Neural crest cell (in vitro differentiated cells): ENCODE measurements at places on chromosomes 7 and 10.

- DNase-seq: no peak
These were observed 43.5 kb downstream of the VTI1A start for GRCh38 chr10:112490545-112490944.

DNA sequence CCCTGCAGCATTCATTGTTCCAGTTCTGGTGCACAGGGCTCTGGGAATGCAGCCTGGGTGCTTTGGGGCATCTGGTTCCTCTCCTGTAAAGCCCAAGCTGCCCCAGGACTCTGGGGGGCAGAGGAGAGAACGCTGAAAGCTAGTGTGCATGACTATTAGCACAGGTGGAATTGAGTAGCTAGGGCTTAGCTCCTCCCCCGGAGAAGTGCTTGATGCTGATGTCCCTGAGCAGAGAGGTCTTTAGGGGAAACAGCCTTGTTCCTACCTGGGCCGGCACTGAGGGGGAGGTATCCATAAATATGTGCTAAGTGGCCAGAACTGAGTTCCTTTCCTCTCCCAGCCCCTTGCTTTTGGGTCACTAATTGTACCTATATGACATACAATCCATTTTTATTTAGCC lies 3.9 kb downstream of the ADCY1 start:
- DNase-seq: no peak

DNA sequence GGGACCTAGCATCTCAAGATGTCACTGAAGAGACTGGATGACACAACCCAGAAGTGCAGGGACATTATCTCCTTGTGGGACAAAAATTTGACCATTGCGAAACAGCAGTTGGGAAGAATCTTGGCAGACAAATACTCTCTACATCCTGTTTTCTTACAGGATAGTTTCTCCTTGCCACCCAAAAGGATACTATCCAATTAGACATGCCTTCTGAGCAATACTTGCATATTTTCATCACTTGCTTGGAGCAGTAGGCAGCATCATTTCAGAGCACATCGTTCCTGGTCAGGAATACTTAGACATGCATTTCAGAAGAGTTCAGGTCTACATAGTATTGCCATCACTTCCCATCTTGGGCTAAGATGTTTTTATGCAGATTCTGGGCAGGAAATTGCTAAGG lies 56.8 kb downstream of the FAS start:
- no peak for DNase-seq

- no peak for DNase-seq
These were observed 245.0 kb downstream of the FOXP2 start for GRCh38 chr7:114659409-114660125.

DNA sequence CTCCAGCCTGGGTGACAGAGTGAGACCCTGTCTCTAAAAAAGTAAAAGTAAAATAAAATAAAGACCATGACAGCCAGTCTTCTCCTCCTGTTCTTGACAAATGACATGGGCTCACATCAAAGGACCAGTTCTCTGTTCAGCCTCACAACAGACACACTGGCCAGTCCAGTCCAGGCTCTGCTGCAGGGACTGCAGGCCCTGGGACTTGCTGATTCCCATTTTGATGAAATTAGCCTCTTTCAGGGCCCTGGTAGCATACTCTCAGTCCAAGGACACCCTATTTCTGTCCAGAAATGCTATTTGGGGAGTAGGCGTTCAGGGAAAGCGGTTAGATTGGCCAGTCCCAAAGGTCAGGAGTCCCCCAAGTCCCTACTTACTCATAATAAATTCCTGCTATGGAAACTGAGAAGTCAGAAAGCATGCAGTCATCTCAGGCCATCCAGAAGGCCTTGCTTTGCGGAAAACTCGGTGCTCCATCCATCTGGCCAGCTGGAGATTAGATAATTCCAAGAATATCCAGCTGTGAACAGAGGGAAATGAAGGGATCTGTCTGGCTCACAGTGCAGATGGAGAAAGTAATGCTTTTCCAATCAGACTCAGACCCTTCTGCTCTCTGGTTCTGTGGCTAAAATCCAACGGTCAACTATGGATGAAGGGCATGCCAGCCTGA lies 74.4 kb downstream of the RAB11FIP2 start:
- DNase-seq: no peak

DNA sequence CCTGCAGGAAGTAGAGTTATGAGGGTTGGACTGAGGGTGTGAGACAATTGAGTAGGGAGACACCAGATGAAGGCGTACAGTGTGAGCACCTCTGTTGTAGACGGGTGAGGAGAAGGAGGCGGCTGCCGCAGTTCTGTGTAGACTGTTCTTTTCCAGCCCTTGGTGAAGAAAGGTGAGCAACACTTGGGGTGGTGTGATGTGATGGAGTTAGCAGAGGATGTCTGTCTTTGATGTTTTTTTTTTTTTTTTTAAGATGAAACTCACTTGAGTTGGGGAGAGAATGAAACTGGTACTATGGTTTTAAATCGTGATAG lies 42.8 kb upstream of the RNF216 start:
- DNase-seq: no peak

GRCh38 chr7:73521636-73522104 lies 423 bp downstream of the BAZ1B start:
- no peak for DNase-seq

DNA sequence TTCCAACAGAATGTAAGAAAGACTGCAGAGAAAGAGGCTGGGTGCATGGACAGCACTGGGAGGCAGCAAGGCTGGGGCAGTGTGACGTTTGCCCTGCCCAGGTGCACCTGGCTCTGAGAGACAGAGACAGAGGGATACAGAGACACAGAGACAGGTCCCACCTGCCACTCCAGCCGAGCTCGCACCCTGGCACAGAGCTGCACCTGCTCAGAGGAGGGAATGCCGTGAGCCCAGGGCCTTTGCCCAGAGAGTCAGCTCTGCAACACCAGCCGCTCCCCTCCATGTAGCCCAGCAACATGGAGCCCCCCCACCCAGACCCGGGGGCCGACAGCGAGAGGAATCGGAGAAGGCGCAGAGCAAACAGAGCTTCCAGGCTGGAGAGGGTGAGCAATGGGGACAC lies 35.3 kb upstream of the PROSER2 start:
- DNase-seq: no peak

DNA sequence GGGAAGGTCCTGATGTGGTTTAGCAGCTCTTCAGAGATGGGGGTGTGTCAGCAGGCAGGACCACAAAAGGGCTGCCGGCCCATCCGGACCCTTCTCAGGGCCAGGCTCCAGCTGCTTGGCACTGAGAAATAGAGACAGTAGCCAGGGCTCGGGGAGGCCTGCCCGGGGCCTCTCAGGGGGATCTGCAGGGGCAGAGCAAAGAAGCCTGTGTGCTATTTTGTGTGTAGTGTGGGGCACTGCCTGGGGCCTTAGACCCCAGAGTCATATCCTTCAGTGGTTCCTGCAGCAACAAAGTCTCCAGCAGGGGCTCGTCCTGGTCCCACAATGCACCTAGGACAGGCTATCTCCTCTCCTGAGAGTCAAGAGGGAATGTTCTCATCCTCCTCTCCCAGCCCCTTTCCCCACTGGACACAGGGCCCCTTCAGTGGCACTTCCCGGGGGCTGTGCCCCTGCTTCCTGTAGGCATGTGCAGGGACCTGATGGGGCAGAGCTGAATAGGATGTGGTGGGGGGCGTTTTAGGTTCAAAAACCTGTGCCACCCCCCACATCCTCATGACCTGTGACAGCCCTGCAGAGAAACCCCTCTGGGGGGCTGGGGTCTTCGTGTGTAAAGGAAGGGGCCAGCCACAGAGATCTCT lies 159.5 kb upstream of the RHEB start:
- no peak for DNase-seq

GRCh38 chr7:46830-47140 lies 145.6 kb upstream of the FAM20C start:
- DNase-seq: no peak

- DNase-seq: no peak
These were observed 57.8 kb downstream of the EVX1 start for GRCh38 chr7:27300421-27300820.

- no peak for DNase-seq
These were observed 102.8 kb downstream of the TACC2 start for GRCh38 chr10:122091722-122092121.

DNA sequence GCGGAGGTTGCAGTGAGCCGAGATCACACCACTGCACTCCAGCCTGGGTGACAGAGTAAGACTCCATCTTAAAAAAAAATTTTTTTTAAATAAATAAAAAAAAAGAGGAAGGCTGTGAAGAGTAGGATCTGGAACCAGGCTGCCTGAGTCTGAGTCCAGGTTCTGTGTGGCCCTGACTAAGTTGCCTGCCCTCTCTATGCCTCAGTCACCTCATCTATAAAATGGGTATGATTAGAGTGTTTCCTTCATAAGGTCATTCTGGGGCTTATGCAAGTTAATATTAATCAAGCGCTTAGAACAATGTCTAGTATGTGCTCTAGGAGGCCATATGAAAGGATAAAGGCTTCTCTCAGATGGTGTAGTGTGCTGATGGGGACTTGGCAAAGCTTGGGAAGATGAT lies 12.3 kb downstream of the COL26A1 start:
- no peak for DNase-seq

GRCh38 chr7:69599286-69599954 lies 1.1 kb downstream of the AUTS2 start:
- DNase-seq: peak; percentile 42

DNA sequence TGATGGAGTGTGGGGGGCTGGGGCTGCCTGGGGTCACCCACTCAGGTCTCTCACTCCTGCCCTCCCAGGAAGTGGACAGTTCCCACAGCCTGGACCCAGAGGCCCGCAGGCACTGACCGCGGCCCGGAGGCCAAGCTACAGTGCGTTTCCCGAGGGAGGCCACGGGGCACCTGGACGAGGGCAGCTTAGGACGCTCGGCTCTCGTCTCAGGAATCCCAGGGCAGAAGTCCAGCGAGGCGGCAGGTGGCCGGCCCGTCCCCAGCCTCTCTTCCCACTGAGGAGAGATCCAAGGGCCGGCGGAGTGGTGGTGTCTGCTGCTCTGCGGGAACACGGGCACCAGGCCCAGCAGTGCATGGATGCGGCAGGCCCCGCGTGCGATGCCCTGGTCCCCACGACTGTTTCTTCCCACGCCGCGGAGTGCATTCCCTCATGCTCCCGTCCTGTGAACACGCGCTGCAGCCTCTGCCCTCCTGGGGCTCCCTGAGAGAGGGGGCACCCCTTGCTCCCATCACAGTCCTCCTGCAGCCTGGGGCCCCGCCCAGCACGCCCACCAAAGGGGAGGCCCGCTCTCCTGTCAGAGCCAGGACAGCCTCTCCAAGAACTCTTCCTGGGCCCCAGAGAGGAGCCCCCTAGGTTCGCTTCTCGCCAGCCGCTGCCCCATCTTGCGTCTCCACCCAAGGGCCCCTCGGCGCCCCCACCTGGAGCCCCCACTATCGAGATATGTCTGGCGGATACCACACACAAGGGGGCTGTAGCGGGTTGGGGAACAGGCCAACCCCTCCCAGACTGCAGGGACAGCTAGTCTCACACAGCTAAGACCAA lies 24.3 kb upstream of the GPR146 start:
- no peak for DNase-seq

DNA sequence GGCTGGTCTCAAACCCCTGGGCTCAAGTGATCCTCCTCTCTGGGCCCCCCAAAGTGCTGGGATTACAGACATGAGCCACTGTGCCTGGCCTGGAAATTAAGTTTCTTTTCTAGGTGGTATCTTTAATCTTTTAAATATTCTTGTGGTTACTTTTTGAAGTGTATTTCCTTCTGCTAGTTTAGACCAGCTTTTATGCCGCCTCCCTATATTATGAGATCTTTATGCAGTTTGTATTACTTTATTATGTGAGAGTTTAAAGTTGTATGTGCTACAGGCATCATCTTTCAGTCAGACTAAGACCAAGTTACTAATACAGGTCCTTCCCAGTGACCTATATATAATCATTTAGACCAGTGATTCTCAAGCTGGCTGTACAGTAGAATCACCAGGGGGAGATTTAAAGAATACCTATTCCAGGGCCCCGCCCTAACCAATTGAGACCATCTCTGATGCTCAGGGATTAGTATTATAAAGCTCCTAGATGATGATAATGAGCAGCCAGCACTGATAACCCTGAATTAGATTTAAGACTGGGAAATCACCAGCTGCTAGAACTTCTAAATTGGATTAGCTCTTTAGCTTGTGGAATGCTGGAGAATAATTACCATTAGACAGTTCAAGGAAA lies 11.3 kb downstream of the INPP5F start:
- no peak for DNase-seq
